CD4-positive, alpha-beta T cell treated with Interleukin-2 at 100 ng/mL for 4 hours (primary cell): ENCODE measurements at places on chromosomes 5 and 9.
A peak's percentile ranks its signal among the peaks of the same experiment; 100 is the strongest.

GRCh38 chr9:121707477-121708424 lies 56.3 kb downstream of the DAB2IP start:
- DNase-seq: no peak

GRCh38 chr5:139196296-139196956 lies 1.7 kb downstream of the SIL1 start:
- DNase-seq: no peak

- DNase-seq: no peak
These were observed 173.0 kb upstream of the PDE4D start for GRCh38 chr5:60066502-60066901.

- no peak for DNase-seq
These were observed 1096.9 kb upstream of the NUDT12 start for GRCh38 chr5:104659497-104659896.

GRCh38 chr5:58940446-58940845 lies 357.6 kb downstream of the RAB3C start:
- DNase-seq: no peak

- no peak for DNase-seq
These were observed 4.3 kb upstream of the GPX3 start for GRCh38 chr5:151015974-151016587.

DNA sequence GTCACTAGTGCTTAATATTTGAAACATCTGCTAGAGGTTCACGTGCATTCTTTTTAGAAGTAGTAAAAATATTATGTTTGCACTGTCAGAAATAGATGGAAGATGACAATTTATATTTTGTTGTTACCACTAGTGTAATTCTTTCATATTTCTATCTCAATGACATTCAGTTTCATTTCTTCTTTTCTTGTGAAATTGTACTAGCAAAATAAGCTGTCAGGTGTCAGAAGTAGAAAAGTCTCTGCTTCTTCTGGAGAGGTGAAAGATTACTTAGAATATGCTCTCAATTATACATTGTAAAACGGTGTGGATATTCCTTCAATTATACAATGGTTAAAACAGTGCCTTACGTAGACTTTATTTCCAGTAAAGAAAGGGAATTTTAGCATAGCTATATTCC lies 395.4 kb downstream of the CSNK1G3 start:
- no peak for DNase-seq

- no peak for DNase-seq
These were observed 1.9 kb downstream of the HOMER1 start for GRCh38 chr5:79512049-79512448.

- no peak for DNase-seq
These were observed 7.9 kb downstream of the ERP44 start for GRCh38 chr9:100090880-100091279.

DNA sequence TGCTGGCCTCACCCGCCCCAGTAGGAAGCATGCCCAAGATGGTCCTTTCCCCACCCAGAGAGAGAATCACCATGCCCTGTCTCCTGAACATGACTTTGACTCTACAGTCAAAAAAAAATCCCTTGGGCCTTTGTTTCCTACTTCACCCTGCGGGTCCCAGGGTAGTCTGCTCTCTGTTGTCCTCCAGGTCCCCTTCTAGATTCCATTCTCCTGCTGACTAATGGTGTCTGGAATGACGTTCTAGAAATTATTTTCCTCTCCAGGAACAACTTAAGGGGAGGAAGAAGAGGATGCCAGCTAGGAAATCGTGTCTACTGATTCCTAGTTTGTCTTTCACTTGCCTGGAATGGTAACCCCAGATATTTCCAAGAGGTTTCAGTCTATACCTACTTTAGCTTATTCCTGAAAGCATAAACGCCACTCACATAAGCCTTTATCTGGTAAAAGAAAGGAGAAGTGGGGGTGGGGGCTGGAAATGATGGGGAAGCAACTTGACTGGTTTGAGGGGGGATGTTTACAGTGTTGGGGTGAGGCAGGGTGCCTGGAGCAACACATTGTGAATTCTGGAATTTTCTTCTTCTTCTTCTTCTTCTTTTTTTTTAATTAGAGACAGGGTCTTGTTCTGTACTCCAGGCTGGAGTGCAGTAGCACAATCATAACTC lies 93.9 kb downstream of the SNX18 start:
- no peak for DNase-seq

DNA sequence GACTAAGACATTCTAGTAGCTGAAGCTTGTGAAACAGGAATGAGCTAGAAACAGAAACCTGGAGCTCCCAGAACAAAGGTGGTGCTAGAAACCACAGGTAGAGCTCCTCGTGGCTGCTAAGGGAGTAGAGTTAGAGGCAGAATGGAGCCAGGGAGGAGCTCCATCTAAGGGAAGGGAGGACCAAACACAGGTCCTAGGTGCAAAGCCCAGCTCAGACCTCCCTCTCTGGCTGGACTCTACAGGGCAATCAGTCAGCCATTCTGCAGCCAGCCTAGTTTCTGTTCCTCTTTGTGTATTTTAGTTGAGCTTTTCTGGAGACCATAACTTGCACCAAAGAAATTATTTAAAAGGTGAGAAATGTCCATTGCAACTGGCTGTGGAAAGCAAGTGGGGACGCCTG lies 70.4 kb downstream of the CRB2 start:
- DNase-seq: no peak

DNA sequence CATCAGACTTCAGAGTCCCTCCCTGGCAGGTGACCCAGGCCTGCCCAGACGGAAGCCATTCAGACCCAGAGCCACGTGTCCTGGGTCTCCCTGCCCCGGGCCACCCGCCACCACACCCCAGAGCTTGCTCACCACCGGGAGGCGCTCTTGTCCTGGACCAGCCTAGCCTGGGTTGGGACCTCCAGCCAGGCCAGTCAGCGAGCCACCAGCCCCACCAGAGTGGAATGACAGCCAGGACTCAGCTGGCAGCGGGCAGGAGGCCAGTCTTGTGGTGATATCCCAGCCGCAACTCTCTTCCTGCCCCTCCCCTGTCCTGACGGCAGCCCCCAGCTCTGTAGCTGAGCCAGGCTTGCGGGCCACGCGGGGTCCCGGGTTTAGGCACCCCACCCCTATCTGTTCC lies 1.7 kb upstream of the PTGDS start:
- peak; percentile 33 for DNase-seq

DNA sequence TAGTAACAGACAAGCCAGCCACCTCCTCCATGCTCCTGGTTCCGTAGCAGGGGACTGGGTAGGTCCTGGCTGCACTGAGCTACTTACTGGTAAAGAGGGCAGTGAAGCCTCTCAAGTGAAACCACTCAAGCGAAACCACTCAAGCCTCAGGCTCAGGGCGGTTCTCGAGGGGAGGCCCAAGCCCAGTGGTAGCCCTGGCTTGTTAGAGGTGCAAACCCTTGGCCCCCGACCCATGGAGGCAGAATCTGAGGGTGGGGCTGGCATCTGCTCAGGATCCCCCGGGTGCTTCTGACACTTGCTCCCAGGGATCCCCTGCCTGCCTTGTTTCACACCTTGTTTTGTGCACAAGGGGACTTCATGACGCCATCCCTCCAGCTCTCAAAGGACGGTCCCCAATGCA lies 76.5 kb upstream of the OLFM1 start:
- no peak for DNase-seq

GRCh38 chr9:19269582-19269981 lies 39.1 kb downstream of the DENND4C start:
- DNase-seq: no peak

DNA sequence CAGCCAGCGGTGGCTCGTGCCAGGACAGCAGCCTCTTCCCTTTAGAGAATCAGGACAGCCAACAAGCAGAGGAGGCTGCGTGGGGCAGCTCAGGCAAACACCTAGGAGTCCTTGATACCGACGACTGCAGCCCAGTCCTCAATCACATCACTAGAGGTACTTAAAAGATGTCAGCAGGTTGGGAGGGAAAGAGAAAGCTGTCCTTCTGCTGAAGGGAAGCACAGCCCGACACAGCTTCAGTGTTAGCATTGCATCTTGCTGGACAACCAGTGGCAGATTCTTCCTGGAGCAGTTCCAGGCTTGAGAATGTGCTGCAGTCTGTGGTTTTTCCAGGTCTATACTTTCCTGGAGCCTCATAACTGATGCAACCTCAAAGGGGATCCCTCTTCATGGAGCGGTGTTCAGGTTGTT lies 230.5 kb downstream of the SYK start:
- no peak for DNase-seq

DNA sequence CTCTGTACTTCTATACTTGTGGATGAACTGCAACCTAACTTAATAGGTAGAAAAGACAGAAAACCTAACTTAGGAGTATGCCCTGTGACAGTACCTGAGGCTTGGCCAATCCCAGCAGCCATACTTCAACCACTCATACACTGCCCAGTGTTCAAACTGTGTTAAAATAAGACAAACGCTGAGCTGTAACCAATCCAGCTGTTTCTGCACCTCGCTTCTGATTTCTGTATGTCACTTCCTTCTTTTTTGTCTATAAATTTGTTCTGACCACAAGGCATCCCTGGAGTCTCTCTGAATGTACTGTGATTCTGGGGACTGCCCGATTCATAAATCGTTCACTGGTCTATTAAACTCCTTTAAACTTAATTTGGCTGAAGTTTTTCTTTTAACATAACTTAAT lies 41.4 kb downstream of the AUH start:
- DNase-seq: no peak

DNA sequence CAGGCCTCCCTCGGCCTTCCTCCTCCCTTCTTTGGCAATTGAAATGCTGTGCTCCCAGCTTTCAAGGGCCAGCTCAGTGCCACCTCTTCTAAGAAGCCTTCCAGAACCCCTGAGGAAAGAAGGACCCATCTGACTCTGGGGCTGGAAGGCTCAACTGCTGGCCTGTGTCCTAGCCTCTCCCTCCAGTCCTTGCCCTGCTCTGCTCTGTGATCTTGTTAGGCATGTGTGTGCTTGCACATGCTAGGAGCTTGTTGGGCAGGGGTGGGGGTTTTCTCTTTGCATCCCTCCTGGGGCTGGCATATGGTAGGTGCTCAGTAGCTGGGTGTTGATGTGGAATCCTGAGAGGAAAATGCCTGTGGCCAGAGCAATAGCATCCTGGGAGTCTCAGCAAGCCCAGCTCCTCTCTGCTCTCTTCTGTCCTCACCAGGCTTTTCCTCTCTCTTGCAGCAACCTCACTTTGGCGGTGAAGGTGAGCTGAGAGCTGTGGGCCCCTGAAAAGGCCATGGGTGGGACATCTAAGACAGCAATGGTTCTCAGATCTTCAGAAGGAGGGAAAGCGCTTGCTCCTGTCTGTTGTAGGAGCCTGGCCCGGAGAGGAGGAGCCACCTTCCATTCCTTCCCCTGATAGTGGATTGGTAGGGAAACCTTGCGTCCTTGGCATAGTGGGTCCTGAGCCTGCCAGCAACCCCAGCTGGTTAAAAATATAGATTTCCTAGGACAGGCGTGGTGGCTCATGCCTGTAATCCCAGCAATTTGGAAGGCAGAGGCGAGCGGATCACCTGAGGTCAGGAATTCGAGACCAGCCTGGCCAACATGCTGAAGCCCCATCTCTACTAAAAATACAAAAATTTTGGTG lies 9.9 kb downstream of the DOLK start:
- DNase-seq: no peak

DNA sequence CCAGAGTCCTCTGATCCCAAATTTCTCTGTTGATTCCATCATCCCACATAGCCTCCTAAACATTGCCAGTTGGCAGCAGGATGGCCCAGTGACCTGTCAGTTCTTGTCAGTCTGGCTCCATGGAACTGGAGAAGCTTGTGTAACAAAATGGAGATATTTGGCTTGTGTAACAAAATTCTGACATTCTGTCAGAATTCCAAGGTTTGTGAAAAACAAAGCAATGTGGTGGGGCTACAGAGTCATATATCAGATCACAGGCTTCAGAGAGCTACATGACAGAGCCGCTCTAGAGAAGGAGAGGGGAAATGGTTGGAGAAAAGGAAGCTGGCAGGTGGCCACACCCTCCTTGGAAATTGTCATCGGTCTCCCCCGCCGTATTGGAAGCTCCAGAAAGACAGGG lies 75.4 kb upstream of the MAN2A1 start:
- no peak for DNase-seq

DNA sequence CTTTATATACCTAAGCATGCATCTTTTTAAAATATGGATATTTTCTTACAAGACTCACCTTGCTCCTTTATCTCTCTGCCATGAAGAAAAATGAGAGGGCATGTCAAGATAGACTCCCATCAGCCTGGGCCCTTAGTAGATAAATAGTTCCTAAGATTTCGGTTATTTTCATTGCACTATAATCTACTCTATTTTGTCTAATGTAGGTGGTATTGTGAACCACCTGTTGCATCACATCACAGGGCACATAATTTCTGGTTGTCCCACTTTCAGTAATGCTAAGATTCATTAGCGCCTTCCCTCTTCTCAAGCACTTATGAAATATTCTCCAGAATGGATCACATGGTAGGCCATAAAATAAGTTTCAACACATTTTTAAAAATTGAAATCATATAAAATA lies 202.5 kb upstream of the ADRA1B start:
- DNase-seq: no peak

DNA sequence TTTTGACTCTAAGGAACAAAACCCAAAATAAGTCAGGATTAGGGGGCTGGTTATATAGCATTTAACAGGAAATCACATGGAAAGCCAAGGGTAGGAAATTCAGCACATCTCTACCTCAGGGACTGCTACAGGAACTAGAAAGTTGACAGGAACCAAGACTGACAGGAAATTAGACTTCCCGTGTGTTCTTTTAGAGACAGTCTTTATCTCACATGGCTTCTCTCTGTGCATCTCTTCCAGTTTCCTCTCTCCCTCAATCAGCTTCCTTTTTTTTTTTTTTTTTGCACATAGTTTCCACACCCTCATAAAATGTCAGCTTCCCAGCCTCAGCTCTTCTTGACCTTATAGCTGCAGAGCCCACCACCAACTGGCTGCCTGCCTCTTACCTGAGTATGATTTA lies 4.8 kb downstream of the RECK start:
- DNase-seq: no peak

DNA sequence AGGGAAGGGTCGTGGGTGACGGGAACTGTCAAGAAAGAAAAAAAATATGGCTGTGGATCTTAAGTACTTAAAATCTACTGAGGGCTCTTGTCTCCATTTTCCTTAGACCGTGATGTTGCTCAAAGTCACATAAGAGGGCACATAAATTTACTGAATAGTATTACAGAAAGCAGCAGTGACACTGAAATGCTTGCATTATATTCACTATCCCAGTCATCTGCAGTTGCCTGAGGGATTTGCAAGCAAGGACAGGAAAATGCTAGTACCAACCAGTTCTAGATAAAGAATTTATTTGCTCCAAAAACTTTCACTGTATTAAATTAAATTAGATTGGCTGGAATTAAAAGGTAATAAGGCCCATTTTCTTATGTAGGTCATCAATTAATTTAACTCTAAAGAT lies 106.5 kb upstream of the CCDC152 start:
- DNase-seq: no peak

DNA sequence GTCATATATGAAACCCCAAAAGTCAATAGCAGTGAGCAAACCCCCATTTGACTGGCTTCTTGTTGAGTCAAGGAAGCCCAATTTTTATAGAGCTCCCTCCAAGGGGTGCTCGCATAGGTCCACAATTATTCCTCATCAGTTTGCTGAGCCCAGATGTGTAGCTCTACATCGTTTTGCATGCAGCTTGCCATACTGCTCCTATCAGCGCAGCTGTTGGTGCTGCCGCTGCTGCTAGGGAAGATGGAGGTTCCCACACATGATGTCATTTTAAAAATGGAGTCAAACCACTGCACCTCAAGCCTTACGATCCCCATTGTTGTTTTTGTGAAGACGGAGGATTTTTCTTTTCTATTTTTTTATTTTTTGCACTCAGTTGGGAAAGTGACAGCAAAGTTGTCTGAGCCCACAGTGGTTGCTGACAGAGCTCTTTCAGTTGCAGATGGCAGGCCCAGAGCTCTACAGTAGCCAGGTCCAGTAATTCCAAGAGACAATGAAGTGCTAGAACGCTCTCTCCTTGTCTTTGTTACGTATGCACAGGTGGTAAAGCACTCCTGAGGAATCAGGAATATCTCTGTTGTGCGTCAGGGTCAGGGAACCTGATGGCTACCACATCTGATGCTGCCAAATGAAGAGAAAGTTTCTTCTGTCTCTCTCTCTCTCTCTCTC lies 23.2 kb upstream of the C5orf63 start:
- DNase-seq: no peak
